ENCODE measurements at places on chromosomes 6 and 20. TPM values are rescaled to one million over a fixed set of nuclear protein-coding genes. Genes with fewer than 3 reads are reported as not detected.

DNA sequence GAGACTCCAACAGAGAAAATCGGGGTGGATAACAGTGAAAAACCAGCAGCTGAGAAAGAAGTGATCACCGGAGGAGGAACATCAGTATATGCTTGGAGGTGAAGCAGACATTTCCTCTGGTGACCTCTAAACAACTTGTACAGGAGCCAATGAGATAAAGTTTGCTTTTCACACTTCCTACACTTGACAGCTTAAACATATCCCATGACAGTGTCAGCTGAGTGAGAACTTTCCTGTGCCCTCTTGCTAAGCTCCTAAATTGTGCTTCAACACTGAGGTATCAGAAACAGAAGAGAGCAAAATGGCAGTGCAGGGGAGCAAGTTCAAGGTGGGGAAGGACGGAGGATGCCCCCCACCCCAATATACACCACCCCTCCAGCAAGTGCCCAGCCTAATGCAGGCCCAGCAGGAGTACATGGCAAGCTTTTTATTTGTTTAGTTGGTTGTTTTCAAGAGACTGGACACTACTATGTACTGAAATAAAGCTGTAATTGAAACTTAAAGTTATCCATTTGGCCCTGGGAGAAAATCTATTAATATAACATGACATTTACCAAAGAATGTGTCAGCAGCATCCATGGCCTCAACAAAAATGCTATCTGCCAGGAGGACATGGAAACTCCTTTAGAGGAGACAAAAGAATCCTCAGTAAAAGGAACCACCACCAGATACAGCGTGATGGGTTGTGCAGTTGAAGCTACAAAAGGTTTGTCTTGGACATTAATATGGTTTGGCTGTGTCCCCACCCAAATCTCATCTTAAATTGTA, 540.2 kb downstream of the PRKN start:
- no peak for DNase-seq

DNA sequence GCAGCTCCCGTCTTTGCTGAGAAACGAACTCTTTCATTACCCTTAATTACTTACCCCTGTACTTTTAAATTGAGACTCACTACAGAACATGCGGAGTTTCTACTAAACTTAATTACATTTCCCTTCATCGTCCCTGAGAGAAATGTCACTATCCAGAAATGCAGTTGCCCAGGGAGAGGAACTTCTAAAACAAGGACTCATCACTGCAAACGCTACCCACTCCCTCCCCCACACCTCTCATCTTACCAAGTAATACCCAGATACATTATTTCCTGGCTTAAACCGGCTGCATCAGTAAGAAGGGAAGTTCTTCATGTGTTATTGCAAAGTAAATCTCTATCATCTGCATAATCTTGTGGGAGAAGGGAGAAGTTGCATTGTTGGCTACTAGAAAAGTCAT, 138.3 kb downstream of the IPCEF1 start:
- DNase-seq, result no peak

GRCh38 chr20:34052414-34052813, 58.7 kb downstream of the RALY start:
- peak; percentile 69 for DNase-seq

DNA sequence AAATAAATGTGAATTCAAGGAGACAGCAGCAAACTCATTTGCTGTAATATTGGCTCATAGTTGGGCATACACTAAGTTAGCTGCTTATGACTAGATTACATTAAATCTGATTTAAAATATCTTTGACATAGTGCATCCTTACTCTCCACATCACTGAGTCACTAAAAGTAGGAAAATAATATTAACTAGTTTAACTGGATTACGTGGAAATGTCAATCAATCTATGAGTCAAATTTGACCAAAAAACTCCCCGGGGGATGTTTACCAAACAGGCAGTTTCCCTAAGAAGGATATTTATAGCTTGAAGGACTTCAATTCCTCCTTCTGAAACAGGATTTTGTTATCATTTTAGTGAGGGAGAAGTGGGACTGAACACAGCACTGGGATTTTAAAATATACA, 366.5 kb downstream of the ESR1 start:
- DNase-seq, result no peak

GRCh38 chr20:15760001-15760621, 813.1 kb downstream of the KIF16B start:
- DNase-seq, result no peak

Gene ERVFRD-1
- under 0.01 TPM for total RNA-seq

- no peak for DNase-seq
Observed at GRCh38 chr6:1641343-1641885, 31.7 kb downstream of the FOXC1 start.

GRCh38 chr20:51512645-51513044, 29.9 kb downstream of the NFATC2 start:
- DNase-seq, result no peak

- DNase-seq, result no peak
Observed at GRCh38 chr20:14544688-14545087, 207.3 kb upstream of the FLRT3 start.

GRCh38 chr6:139277161-139277560, 14.6 kb downstream of the TXLNB start:
- DNase-seq, result peak; percentile 90

Gene C6orf15
- total RNA-seq, result not detected

GRCh38 chr20:51811042-51811355, 8.7 kb upstream of the SALL4 start:
- DNase-seq, result no peak

Gene EYA4
- 0.40 TPM for total RNA-seq

- no peak for DNase-seq
Observed at GRCh38 chr20:60272790-60273189, 314.6 kb downstream of the CDH26 start.
